OCI-M1 (cell line): ENCODE measurements at places on chromosomes 2 and 18.

GRCh38 chr2:70141212-70141901, 49.5 kb downstream of the C2orf42 start:
- peak; percentile 76 for DNase-seq

GRCh38 chr2:84889332-84889731, 8.4 kb upstream of the TRABD2A start:
- no peak for DNase-seq

DNA sequence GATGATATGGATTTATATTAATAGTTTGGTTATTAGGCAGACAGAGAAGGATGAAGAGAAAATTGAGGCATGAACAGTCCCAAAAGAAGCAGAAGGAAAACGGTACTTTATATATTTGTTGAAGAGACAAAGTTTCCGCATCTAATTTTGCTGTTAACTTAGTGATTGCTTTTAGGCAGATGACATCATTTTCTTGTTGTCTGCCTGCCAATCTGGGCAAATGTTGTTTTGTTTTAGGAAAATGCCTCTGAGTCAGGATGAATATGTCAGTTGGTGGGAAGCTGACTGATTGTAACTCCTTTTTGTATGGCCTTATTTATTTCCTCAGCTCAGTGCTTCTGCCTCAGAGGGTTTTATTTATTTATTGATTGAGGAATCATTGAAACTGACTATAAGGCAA, 52.5 kb upstream of the CAVIN2 start:
- DNase-seq = no peak

DNA sequence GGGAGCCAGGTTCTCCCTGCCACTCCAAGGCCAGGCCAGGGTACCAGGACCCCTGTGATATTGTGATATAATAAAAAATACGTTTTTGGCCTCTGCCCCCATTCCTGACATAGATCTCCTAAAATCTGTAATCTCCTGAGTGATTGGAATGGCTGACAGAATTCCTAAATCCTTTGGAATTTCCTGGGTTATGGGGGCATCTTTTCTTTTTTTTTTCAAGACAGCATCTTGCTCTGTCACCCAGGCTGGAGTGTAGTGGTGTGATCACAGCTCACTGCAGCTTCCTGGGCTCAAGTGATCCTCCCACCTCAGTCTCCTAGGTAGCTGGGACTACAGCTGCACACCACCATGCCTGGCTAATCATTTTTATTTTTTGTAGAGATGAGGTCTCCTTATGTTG, 26.2 kb upstream of the TUBB6 start:
- no peak for DNase-seq

DNA sequence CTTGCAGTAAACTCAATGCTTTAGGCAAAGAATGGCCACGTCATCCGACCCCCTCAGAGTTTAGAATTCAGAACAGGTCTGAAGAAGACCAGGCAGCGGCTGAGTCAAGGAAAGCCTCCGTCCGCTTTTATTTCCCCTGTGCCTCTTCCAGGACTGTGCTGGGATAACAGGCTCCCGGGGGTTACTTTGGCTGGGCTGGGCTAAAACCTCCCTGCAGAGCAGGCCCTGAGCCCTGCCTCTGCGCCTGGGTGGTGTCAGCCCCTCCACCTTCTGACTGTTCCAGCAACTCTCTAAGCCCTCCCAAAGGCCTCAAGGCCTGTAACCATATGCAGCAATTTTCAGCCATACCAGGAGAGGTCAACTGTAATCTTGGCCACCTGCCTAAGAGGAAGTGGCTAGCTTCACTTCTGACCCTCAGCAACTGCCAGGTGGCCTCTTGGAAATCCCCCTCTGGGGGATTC, 166.5 kb downstream of the RPIA start:
- peak; percentile 76 for DNase-seq

GRCh38 chr2:203438528-203438927, 96.6 kb downstream of the RAPH1 start:
- no peak for DNase-seq

GRCh38 chr2:217429981-217430500, 570.2 kb upstream of the TNP1 start:
- DNase-seq = no peak

- no peak for DNase-seq
Observed at GRCh38 chr18:8362863-8363262, 246.4 kb upstream of the RAB12 start.

DNA sequence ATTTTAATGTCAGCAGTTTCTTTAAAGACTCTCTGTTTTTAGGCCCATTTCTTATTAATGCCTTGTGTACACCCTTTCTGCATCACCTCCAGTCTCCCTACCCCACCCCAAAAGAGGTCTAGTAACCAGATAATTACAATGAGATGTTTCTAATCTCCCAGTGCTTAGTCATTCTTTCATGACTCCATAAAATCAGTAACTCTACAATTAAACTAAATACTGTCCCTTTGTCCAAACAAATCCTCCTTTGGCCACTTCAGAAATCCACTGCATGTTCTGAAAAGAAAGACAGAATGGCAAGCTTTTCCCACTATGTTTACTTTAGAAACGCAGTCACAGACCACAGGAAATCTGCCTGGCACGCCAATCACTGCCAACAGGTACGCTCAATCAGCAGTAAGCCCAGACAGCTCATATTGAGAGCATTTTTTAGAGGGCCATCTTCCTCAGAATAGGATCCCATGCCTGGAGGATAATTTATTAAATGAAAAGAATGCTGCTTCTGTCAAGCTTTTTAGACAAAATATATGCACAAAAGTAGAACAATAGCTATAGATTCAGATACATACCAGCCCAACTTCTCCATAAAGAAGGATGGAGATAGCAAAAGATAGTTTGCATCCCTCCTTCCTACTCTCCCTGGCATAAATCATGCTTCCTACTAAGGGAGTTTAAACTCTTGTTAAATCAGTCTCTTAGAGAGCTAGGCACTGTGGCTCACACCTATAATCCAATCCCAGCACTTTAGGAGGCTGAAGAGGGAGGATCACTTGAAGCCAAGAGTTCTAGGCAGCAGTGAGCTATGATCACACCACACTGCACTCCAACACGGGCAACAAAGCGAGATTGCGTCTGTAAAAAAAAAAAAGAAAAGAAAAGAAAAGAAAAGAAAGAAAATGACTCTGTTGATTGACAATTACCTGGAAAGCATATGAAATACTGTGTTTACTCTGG, 14.6 kb downstream of the CLASP1 start:
- DNase-seq = no peak

DNA sequence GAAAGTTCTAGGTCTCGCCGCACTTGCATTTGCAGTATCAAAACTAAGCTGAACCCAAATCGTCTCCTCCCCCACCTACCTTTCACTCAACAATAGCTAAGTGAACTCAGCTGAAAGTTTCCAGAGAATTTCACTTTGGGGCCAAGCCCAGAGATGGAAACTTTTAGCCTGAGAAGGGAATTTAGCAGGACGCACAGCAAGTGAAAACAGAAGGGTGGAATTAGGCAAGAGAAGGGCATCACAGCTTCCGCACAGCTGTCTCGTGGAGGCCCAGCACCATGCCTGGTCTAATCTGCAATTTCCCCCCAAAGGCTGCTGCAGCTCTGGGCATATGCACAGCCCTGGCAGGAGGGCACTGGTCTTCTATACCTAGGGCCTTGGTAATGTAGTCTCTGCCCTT, 262.0 kb downstream of the TNS1 start:
- no peak for DNase-seq

DNA sequence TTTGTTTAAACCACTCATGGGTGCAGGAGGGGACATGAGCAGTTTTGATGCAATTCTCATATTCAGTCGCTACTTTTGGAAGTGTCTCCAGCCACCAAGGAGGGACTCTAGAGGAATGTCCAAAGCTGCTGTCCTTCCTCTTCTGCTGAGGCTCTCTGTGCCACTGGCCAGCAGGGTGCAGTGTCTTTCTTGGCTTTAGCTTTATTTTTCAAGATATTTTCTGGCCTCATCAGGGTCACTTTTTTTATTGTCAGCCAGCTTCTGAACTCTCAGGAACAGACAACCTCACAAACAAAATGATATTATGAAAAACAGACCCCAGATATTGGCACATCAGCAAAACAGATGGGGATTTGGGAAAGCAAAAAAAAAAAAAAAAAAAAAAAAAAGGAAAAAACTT, 289.3 kb upstream of the ZSWIM2 start:
- peak; percentile 69 for DNase-seq

DNA sequence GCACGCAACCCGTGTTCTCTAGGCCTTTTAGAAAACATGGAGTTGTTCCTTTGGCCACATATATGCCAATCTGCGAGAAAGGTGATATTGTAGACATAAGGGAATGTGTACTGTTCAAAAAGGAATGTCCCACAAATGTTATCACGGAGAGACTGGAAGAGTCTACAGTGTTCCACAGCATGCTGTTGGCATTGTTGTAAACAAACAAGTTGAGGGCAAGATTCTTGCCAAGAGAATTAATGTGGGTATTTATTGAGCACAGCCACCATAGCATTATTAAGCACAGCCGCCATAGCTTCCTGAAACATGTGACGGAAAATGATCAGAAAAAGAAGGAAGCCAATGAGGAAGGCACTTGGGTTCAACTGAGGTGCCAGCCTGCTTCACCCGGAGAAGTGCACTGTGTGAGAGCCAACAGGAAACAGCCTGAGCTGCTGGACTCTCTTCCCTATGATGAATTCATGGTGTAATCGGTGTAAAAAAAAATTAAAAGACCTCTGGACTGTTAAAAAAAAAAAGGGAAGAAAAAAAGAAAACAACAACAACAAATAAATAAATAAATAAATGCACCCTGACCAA, 29.0 kb upstream of the REL start:
- DNase-seq = no peak

DNA sequence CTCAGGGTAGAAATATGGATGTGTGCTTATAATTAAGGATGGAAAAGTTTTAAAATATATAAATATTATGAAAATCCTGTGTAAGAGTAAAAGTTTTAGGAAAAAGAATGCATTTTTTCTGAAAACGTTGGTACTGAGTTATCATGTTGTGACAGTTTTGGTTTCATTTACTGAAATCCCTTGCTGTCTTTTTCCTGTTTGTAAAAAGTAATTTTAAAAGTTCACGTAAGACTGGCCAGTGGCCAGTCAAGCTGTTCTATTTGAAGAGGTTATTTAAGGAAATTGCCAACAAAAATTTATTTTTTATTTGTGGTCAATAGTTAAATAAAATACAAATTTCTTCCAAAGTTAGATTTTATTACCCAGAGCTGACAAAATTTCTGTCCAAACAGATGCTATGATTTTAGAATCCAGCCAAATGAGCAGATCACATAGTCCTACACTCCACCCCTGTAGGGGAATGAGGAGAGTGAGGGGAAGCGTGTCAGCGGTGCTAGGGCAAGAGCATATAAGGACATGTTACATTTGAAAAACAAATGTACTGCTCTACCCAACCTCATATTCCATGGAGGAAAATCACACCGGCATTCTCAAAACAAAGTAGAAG, 297.8 kb upstream of the TFPI start:
- no peak for DNase-seq

GRCh38 chr2:7356909-7357584, 439.8 kb downstream of the RNF144A start:
- no peak for DNase-seq

DNA sequence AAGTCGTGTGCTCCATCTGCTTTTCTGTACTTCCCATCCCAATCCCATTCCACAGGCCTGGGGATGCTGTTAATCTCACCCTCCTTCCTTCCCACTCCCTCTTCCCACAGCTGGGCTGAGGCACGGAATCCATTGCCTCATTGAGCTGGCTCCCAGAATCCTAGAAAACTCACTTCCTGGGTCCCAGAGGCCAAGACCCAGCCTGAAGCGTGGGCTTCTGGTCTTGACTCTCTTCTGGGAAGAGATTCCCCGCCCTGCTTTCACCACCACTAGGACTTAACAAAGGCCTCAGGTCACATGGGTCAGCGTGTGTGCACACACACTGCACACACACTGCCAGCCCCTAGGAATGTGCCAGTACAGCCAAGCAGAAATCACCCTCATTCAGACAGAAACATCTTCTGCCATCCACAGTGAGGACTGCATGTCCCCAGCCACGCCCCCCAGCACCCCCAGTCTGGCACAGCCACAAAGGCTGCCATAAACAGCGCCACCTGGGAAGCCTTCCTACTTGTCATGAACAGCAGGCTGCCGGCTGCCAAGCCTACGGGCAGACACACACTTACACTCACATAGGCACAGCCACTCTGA, 165.8 kb downstream of the TNS1 start:
- DNase-seq = no peak

- no peak for DNase-seq
Observed at GRCh38 chr2:127592761-127593227, 53.2 kb upstream of the GPR17 start.

DNA sequence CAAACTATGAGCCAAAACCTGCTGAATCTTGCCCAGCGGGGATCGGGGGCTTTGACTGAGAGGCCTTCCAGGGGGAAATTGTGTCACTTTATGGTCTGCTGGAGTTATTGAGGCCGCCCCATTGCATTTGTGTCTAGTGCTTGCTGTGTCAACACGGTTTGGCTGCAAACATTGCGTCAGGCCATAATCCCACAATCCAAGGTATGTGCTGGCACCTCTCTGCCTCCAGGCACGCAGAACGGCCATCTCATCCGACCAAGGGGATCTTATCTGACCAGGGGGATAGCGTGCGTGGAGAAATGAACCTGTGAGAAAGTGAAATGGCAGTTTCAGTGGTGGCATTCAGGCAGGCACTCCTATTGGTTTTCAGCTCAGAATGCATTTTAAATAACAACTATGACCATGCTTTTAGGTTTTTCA, 18.1 kb upstream of the LYPD6B start:
- no peak for DNase-seq
